ENCODE measurements at places on chromosomes 5 and 9.

GRCh38 chr9:130262771-130263170 lies 2.8 kb upstream of the HMCN2 start:
- no peak for DNase-seq

- no peak for DNase-seq
These were observed 783.3 kb upstream of the SEMA6A start for GRCh38 chr5:117357886-117358285.

GRCh38 chr5:177468685-177469628 lies 4.5 kb downstream of the DBN1 start:
- DNase-seq = no peak

DNA sequence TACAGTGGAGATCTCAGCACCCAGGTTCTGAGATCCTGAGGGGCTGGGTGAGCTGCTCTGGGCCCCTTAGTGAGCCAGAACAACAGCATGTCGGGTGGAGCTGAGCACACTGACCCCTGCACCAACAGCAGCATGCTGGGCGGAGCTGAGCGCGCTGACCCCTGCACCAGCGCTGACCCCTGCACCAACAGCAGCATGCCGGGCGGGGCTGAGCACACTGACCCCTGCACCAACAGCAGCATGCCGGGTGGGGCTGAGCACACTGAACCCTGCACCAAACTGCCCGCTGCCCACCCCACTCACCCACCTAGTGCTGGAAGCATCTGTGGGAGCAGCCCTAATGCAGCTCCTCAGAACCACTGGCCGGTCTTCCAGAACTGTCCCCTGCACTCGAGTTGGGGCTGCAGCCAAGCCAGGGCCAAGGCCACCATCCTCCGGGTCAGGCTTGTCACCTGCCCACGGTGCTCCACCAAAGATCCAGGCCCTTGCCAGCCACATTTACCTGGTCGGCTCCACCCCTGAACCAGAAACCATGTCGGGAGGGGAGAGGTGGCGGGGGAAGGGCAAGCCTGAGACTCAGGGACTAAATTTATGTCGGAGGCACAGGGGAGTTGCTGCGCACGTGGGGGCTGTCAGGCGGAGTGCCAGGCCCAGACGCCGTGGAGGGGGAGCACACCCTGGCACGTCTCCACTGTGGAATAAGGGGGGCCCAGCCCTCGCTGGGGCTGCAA lies 80.3 kb downstream of the ADAMTS2 start:
- no peak for DNase-seq

DNA sequence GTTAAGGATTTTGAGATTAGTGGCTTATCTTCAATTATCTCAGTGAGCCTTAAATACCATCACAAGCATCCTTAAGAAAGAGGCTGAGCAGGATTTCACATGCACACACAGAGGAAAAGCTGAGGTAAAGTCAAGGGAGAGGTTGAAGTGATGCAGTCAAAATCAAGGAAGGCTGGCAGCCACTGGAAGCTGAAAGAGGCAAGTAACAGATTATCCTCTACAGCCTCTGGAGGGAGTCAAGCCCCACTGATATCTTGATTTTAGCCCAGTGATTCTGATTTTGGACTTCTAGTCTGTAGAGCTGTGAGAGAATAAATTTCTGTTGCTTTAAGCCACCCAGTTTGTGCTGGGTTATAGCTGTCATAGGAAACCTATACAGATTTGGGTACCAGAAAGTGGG lies 80.1 kb downstream of the ANKRD31 start:
- DNase-seq = no peak

GRCh38 chr5:157739388-157740228 lies 3.9 kb upstream of the LSM11 start:
- no peak for DNase-seq

DNA sequence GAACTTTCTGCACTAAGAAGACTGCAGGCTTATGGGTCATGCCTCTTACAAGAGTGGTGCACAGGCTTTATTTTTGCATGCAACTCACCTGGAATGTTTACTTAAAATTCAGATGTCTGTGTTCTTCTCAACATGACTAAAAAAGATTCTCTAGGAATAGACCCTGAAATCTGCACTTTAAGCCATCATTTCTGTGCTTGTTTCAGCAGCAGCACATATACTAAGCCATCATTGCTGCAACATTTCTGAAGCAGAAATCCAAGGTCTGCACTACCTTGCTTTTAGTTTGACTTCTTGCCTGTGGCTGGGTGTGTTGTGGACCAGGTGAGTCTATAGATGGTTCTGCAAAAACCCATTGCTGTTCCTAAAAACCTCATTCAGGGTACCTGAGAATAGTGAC lies 156.8 kb downstream of the CEP120 start:
- no peak for DNase-seq

- DNase-seq = no peak
These were observed 11.1 kb upstream of the IFNA5 start for GRCh38 chr9:21316032-21316842.

- DNase-seq = no peak
These were observed 11.8 kb upstream of the BTNL9 start for GRCh38 chr5:181028032-181028819.

GRCh38 chr5:128825826-128826225 lies 139.5 kb upstream of the SLC27A6 start:
- DNase-seq = no peak
